Left kidney (tissue), 8 donors: ENCODE measurements at places on chromosomes 1 and 21. TPM values are rescaled to one million over a fixed set of nuclear protein-coding genes. Genes with fewer than 3 reads are reported as not detected.

DNA sequence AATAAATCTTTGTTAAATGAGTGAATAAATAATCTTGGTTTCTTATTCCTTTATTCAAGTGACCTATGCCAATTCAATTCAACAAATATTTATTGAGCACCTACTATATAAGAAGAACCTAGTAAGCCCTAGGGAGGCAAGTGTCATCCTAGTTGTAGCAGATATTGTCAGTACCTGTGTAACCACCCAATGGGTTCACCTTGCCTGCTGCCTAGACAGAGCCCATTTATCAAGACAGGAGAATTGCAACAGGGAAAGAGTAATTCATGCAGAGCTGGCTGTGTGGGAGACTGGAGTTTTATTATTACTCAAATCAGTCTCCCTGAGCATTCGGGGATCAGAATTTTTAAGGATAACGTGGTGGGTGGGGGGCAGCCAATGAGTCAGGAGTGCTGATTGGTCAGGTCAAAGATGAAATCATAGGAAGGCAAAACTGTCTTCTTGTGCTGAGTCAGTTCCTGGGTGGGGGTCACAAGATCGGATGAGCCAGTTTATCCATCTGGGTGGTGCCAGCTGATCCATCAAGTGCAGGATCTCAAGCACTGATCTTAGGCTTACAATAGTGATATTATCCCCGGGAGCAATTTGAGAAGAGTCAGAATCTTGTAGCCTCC, 53.8 kb upstream of the KCNA3 start:
- DNase-seq = no peak

COL8A2 gene
- 1.2 TPM for polyA plus RNA-seq

KRTAP7-1 gene
- polyA plus RNA-seq = not detected

GRCh38 chr1:171787686-171788480, 6.4 kb downstream of the METTL13 start:
- DNase-seq = no peak

- no peak for DNase-seq
Measured at GRCh38 chr1:202639500-202639899, 70.8 kb downstream of the SYT2 start.

DNA sequence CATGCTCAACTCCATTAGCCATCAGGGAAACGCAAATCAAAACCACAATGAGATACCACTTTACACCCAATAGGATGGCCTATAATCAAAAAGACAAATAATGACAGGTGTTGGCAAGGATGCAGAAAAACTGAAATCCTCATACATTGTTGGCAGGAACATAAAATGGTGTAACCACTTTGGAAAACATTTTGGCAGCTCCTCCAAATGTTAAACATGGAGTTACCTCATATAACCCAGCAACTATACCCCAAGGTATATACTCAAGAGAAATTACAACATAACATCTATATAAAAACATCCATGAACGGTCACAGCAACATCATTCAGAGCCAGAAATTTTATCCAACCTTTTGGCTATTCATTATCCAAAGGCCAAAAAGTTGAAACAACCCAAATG, 11.6 kb downstream of the EIF4G3 start:
- DNase-seq = no peak

DNA sequence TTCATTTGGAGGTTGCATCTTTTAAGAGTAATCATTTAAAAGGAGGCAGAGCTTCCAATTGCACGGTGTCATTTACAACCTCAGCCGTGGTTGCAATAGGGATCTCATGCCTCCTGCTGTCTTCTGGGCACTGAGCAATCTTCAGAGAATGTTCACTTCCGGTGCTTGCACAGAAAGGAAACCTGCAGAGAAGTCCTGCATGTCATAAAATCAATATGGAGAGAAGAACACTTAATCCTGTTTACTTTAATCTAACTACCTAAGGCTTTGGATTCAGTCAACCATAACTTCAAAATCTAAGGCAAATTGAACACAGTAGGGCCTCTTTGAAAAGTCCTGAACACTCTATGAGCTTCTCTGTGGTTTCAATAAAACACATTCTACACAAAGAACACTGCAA, 11.3 kb upstream of the MAP10 start:
- DNase-seq = no peak

DNA sequence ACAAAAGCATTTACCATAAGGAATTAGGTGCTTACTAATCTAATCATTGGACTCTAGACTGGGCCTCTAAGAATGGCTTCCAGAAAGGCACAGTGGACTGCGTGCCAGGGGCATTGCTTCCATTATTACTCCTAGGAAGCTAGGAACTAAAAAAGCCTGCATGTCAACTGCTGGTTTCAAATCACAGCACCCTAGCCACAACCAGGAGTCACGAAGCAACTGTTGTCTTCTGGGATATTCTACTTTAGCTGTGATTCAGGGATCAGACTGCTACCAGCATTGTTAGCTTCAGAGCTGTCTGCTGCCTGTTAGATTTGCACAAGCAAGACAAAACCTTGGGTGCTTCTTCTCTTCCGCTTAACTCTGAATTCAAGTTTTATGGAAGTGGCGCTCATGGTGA, 38.3 kb downstream of the DNM3 start:
- DNase-seq = no peak

DNA sequence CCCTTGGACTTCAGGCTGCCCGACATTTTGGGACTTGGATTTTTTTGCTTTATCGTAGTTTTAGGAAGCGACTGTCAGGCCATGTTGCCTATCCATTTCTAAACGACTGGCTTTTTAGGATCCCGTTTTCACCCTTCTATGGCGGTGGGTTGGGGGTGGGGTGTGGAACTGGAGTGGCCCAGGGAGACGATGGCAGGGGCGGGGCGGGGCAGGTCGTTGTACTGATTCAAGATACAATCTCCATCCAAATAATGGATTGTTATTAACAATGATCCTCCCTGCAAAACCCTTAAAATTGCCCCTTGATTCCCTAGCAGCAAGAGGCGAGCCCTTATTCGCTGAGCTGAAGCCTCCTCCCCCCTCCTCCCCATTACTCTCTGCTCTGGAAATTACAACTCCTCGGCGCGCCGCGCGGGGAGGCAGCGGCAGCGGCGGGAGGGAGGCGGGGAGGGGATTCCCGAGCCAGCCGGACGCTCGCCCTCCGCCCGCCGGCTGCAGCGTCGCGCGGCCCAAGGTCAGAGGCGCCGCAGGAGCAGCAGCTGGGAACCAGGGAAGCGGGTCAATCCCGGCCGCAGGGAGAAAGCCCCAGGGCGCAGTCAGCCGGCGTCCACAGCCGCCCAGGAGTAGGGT, at the start of gene TRIM67:
TSS of gene TRIM67 (plus strand) at position 392 of the 630 bp plus-strand sequence. CDS start 912 bp downstream, outside the sequence.
- DNase-seq = peak; percentile 32

ALX3 gene
- polyA plus RNA-seq = not detected

KIF17 gene
- polyA plus RNA-seq = 4.3 TPM

DNA sequence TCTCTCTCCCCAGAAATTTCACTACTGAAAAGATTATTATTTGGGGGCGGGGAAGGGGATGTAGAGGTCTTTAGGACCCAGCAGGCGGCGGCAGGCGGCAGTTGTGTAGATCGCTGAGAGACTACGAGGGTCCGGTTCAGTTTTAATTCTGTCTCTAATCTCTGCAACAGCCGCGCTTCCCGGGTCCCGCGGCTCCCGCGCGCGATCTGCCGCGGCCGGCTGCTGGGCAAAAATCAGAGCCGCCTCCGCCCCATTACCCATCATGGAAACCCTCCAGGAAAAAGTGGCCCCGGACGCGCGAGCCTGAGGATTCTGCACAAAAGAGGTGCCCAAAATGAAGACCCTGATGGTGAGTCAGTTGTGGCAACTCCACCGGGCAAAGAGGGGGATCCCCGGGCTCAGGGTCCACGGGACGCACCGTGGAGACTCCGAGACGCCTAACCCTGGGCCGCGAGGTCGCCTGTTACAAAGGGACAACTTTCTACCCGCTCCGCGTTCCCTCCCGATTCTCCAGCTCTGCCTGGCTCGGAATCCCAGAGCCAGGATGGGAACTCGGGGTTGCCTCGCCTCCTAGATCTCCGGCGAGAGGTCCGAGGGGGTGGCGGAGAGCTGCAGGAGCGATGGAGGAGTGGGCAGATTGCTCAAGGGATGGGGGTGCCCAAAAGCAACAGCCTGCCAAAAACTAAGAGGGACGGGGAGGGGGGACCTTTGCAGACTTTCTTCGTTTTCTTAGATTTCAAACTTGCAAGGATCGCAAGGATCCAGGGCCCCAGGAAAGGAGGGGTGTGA, at the start of gene ST6GALNAC5:
TSS of gene ST6GALNAC5 (plus strand) at position 139 of the 789 bp plus-strand sequence.
- DNase-seq = peak; percentile 54

PRDM16 gene
- polyA plus RNA-seq = 7.3 TPM

MPL gene
- polyA plus RNA-seq = 0.83 TPM

WNT4 gene
- 6.7 TPM for polyA plus RNA-seq

- no peak for DNase-seq
Measured at GRCh38 chr1:236524142-236524894, 536 bp downstream of the LGALS8 start.

GRCh38 chr1:2215909-2216766, 12.0 kb upstream of the SKI start:
- DNase-seq = no peak

DNA sequence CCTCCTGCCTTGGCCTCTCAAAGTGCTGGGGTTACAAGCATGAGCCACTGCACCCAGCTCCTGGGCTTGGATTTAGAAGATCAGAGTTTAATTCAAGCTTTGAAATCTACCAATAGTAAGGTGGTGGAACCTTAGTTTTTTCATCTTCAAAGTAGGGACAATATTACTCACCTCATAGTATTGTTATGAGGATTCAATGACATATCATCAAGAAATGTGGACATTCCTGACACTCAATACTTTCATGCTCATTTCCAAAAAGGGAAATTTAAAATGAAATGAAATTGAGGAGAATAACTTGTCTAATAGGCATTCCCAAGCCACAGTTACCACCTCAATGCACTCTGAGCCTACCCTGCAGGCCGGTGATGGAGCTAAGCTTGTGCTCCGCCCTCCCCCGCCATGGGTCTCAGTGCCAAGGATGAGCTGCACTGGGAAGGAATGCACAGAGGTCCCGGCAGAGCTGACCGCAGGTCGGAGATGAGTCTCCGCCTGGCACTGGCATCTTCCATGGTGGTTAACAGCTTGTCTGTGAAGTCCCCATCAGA, 56.5 kb upstream of the BCAR3 start:
- no peak for DNase-seq

DNA sequence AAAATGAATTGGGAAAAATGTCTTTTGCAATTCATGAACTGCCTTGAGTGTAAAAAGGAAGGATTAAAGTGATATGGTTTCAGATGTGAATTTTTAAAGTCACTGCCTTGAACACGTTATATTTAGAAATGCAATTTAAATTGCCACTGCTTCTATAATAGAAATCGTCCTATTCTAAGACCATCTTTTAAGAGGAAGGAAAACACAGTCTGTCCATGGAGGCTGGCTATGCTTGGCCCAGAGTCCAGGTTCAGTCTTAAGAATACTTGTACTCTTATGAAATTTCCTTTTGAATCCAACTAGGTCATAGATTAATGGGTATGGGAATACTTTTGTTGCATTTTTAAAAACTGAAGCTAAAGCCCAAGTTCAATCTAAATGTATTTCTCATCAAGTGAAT, 86.0 kb downstream of the PCNX2 start:
- DNase-seq = no peak

DNA sequence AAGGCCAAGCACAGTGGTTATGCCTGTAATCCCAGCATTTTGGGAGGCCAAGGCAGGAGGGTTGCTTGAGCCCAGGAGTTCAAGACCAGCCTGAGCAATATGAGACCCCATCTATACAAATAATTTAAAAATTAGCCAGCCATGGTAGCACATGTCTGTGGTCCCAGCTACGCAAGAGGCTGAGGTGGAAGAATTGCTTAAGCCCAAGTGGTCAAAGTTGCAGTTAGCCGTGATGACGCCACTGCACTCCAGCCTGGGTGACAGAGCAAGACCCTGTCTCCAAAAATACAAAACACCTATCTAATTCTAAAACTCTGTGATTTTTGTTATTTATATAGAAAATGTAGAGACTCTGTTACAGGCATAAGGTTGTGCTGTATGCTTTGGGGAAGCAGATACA, 44.2 kb upstream of the ZYG11A start:
- DNase-seq = no peak

CNTN2 gene
- polyA plus RNA-seq = 0.95 TPM

DNA sequence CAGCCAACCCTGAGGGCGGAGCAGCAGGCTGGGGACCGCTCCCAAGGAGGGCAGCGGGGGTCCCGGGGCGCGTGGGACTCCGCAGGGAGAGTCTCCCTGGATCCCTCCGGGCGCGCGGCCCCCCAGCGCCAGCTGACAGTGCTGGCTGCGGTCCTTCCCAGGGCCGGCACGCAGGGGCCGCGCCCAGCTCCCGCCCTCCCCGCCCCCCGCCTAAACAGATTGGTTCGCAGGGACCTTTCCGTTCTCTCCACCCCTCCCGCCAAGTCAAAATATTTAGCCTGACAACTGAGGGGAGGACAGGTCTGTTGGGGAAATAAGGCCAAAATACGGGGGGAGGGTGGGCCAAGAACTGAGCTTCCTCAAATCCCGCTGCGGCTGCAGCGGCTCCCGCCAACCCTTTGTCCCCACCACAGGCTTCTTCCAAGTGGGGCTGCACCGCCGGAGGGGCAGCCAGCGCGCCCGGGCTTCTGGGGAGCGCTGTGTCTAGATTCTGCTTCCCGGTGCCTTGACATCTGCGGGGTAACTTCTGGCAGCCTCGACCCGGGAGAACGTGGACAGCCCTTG, at the start of gene INSRR:
TSS of gene INSRR (minus strand) at position 159 of the 564 bp plus-strand sequence. CDS start 496 bp downstream, outside the sequence.
- no peak for DNase-seq

- no peak for DNase-seq
Measured at GRCh38 chr21:33121715-33122475, 52.0 kb downstream of the OLIG1 start.

DNA sequence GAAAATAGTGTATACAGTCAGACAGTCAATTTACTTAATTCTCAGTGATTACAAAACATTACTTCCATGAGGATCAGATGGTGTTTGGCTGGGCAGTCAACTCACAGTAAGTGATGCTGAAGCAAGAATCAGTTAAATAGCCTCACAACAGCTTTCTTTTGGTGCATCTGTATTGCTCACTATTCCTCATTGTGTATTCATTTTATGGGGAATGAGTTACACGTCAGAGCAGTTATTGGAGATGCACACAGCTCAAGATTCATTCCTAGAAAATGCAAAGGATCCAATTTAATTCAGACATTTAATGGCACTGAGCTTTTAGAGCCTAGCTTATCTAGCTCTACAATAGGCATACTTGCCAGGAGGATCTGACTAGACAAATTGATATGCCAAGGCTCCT, 150.6 kb downstream of the HS2ST1 start:
- no peak for DNase-seq
